ENCODE measurements at places on chromosomes 5 and 9. TPM values are rescaled to one million over a fixed set of nuclear protein-coding genes. Genes with fewer than 3 reads are reported as not detected.

SPAG8 gene
- polyA plus RNA-seq, result 2.9 TPM

PPIP5K2 gene
- 41.1 TPM for polyA plus RNA-seq

SLC6A19 gene
- polyA plus RNA-seq, result not detected

TAF1L gene
- not detected for polyA plus RNA-seq

DNA sequence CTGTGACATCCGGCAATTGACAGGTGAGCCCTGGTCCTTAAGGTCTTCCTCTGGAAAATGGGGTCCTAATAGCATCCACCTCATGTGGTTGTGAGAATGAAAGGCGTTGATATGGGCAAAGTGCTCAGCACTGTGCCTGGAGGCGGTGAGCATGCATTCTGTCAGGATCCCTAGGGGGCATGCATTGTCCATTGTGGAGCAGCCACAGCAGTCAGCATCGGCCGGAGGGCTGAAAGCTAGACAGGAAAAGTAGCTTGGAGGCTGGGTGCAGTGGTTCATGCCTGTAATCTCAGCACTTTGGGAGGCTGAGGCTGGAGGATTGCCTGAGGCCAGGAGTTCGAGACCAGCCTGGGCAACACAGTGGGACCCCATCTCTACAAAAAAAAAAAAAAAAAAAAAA, 122.2 kb downstream of the LHX2 start:
- peak; percentile 58 for DNase-seq
- H3K4me3 ChIP-seq, result no peak overlapping the region
- no peak overlapping the region for H3K27ac ChIP-seq
- no peaks in the 10 kb centered on the region for H3K27me3 ChIP-seq
- no peaks in the 10 kb centered on the region for H3K4me1 ChIP-seq
- no peaks in the 10 kb centered on the region for H3K36me3 ChIP-seq

- DNase-seq, result no peak
- peaks cover 23% of the 10 kb centered on the region for H3K4me1 ChIP-seq
- peaks cover 100% of the 10 kb centered on the region for H3K36me3 ChIP-seq
- H3K4me3 ChIP-seq, result no peak overlapping the region
Observed at GRCh38 chr5:179616002-179616594, 7.4 kb downstream of the HNRNPH1 start.
